ENCODE measurements at places on chromosomes 13 and 19.

GRCh38 chr19:21608571-21608970, 103.2 kb downstream of the ZNF429 start:
- DNase-seq: no peak

DNA sequence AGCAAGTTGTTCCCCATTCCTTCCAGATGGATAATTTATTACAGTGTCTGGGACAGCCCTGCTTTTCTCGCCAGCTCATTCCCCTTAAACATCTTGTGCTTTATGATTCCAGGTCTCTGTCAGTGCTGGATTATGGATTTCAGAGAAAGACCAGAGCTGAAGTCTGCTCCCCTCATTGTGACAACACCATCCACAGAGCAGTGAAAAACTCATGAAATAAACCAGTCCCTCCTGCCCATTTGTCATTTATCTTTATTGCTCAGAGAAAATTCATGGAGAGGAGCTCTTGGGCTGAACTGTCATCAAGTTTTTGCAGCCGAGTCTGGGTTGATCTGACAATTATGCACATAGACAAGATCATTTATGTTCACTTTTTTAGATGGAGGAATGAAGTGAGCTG, 92.7 kb upstream of the GPR12 start:
- DNase-seq: no peak

GRCh38 chr13:38697628-38698333, 10.9 kb downstream of the FREM2 start:
- no peak for DNase-seq

DNA sequence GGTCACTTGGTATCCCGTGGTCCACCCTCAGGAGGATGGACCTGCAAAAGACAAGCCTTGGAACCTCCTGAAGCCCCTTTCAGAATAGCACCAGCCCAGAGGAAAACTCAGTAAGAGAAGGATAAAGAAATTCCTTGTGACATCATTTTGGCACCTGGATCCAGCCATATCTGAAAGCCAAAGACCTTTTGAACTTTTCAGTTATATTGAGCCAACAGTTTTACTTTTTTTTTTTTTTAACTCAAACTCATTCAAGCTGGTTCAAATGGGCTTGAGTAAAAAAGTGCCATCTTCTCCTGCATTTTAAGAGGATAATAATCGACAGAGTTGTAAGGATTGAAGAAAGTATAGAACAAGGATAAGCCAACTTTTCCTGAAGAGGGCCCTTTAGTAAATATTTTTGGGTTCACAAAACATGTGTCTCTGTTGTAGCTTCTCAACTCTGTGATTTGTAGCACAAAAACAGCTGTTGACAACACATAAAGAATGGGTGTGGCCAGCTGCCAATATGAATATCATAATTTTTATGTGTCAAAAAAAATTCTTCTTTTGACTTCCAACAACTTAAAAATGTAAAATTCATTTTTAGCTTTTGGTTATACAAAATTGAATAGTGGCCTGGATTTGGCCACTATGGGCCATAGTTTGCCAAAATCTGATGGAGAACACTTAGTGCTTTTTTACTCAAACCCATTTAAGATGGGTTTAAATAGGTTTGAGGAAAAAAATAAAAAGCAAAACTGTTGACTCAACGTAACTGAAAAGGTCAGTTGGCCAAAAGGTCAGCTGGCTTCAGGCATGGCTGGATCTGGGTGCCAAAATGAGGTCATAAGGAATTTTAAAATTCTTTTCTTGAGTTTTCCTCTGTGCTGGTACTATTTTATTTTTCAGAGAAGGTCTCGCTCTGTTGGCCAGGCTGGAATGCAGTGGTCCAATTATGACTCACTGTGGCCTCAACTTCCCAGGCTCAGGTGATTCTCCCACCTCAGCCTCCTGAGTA, 50.7 kb downstream of the ACSBG2 start:
- DNase-seq: no peak

- DNase-seq: no peak
Measured at GRCh38 chr19:12521996-12522395, 29.3 kb downstream of the ZNF564 start.

DNA sequence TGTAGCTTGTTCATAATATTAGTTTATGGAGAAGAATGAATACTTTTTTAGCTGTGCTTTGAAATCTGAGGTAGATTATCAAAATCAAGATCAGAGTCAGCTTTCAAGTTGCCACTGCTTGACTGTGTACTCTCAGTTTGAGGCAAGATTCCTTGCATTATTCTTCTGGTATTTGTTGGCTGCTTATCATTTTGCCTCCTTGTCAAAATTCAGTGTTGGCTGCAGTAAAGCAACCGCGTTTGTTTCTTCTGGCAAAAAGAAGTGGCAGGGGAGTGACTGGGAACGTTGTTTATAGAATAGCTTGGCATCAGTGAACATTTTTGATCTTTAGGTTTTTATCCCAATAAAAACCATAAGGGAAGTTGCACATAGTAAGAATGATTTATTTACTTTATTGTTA, 419.3 kb upstream of the GPC6 start:
- no peak for DNase-seq

DNA sequence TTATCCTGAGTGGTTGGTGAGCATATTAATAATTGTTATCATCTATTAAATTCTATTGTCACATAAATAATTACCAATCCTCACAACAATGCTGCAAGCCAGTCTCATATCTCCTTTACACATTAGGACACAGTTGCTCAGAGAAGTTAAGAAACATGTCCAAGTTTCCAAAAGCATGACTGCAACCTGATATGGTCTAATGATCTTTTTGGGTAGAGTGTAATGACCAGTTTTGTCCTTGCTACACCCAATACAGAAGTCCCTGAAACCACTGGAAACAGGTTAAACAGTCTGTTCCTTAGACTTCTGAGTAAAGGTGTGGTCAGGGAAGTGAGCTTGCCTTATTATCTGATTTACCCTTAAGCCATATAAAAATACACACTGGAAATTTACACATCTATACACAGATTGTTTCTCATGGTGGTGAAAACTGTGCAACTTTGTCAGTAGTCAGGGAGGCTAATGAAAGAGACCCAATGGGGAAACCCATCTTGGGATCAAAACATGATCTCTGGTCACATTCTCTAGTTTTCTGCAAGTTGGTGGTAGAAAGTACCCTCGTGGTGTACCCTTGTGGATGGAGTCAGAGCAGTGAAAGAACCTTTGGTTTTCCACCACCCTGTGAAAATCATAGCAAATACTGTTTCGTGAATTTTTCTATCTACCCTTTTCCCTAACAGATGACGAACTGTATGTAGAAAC, 146.0 kb upstream of the KLF12 start:
- no peak for DNase-seq

DNA sequence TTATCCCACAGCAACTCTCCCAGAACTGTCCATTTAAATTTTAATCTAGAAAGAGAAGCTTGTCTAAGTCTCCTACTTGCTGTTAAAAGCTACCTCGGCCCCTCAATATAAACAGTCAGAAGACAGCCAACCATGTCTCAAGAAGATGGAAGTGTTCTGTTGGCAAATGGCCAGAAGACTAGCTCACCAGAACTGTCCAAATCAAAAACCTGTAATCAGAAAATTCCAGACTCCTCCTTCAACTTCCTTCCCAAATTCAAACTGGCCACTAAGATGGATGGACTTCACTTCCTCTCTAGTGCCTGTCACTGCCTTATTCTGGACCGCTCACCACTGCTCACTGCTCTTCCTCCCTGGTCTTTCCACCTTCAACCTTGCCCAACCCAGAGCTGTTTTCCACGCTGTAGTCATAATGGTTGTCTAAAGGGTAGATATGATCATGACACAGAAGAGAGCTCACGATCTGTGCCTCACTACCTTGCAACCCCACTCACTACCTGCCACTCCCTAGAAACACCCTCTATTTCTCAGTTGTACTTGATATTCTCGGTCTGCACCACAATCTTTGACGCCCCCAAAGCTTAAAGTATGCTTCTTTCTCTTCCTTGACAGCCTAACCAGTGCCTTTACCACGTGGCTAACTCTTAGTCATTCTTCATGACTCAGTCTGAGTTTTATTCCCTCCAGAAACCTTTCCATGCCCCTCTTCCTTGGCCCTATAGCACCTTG, 9.2 kb downstream of the FGF14 start:
- DNase-seq: no peak

DNA sequence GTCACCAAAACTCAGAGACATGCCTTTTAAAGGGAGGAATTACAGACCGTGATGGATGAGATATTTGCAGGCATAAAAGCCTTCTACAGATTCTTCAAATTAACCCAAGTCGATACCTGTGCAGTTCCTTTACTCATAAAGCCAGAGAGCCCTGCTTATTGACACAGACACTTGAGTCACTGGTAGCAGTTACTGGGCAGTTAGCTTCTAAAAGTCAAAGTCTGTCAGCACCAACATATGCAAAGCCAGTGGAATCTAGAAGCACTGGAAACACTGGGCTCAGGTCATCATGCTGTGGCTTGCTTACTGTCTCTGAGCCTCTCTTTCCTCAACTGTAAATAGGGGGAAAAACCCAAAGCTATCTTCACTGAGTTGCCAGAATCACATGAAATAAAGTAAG, 25.7 kb upstream of the LRCH1 start:
- no peak for DNase-seq

DNA sequence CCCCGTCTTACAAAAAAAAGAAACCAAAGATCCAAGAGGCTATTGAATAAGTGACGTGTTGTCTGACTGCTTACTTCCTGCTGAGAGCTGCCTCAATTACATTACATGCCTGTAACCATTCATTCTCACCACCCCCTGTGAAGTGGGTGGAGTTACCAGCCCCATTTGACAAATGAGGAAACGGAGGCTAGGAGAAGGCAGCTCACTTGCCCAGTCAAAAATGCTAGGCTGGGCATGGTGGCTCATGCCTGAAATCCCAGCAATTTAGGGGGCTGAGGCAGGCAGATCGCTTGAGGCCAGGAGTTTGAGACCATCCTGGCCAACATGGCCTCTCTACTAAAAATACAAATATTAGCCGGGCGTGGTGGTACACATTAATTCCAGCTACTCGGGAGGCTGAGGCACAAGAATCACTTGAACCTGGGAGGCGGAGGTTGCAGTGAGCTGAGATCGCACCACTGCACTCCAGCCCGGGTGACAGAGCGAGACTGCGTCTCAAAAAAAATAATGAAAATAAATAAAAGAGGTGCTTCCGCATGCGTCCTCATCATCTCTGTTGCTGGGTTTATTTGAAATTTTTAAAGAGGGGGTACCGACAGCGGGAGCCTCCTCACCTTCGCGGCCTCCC, 499 bp downstream of the LSM7 start:
- DNase-seq: peak; percentile 19

DNA sequence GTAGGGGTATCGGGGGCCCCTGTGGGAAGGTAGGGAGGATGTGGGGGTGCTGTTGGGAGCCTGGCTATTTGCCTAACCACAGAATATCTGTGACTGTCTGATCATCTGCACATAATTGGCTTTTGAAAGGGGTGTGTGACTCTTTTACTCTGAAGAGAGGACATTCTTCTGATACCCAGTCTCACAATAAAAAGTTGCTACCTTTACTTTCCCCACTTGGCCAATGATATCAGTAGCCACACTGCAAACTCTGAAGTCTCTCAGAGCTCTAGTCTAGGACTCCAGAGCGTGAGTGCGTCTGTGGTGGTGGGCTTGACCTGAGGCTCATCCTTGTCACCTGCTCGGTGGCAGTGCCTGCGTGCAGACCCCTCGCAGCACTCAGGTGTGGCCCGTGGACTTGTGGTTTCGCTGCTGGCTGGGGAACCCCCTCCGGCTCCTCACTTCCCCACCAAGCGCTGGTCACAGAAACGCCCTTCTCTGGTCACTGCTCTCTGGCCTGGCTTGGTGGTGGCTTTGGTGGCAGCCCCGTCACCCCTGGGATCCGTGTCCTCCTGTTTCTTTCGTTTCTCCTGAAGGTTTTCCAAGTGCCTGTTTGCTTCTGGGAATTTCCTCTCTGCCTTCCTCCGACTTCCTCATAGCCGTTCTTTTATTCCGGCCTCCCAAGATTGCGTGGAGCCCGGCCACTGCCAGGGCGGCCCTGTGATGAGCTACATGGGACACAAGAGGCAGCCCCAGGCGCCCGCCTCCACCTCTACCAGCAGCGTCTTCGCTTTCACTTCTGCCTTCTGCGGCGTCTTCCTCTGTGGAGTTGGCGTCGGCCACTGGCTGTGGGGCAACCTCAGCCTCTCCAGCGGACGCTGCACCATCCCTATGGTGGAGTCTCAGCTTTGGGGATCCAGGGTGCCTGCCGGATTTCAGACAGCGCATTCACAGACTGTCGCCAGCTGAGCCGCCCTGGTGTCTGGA, 78.0 kb downstream of the ATP11A start:
- DNase-seq: no peak

GRCh38 chr13:31175847-31176532, 14.3 kb upstream of the HSPH1 start:
- DNase-seq: no peak

DNA sequence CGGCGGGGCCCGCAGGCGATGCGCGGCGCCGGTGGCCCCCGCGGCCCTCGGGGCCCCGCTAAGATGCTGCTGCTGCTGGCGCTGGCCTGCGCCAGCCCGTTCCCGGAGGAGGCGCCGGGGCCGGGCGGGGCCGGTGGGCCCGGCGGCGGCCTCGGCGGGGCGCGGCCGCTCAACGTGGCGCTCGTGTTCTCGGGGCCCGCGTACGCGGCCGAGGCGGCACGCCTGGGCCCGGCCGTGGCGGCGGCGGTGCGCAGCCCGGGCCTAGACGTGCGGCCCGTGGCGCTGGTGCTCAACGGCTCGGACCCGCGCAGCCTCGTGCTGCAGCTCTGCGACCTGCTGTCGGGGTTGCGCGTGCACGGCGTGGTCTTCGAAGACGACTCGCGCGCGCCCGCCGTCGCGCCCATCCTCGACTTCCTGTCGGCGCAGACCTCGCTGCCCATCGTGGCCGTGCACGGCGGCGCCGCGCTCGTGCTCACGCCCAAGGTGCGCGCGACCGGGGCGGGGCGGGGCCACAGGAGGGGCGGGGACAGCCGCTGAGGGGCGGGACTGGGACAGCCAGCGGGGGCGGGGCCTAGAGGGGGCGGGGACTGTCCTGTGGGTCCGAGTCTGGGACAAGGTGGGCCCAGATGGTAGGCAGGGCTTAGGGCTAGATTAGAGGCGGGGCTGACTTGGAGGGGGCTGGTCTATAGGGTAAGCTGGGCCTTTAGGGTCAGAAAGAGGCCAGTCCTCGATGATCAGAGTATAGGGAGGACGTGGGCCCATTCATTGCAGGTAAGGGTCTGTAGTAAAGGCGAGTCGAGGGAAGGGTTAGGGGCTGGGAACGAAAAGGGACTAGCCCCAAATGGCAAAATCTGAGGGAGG, 5.1 kb downstream of the GRIN2D start:
- peak; percentile 21 for DNase-seq

DNA sequence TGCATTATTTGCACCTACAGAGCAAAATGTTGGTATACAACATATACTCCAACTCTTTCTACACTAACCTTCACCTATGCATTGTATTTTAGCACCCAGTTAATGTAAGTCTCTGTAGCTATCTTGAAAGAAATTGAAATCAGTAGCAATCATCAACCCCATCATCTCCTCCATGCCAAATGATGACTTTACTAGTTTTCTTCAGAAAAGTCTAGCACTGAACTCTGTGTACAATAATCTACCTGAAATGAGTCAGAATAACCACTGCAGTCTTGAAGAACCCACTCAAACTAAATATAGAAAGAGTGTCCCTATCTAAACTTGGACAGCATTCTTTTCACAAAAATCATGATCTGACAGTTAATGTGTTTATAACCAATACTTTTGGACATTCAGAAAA, 9.8 kb downstream of the IRS2 start:
- no peak for DNase-seq

Data from thoracic aorta (tissue), 2 donors.